ENCODE measurements at places on chromosomes 13 and 19.

GRCh38 chr13:105278943-105279381 is 1256.5 kb downstream of the EFNB2 start:
- DNase-seq: no peak

GRCh38 chr19:16143399-16144215 is at the start of gene HSH2D:
Gene HSH2D, plus strand, starts transcription at chr19:16143685. Its CDS starts 5,066 bp downstream, at chr19:16148751.
- DNase-seq: peak; percentile 78

GRCh38 chr19:53849237-53849676 is 18.4 kb upstream of the MYADM start:
- no peak for DNase-seq

DNA sequence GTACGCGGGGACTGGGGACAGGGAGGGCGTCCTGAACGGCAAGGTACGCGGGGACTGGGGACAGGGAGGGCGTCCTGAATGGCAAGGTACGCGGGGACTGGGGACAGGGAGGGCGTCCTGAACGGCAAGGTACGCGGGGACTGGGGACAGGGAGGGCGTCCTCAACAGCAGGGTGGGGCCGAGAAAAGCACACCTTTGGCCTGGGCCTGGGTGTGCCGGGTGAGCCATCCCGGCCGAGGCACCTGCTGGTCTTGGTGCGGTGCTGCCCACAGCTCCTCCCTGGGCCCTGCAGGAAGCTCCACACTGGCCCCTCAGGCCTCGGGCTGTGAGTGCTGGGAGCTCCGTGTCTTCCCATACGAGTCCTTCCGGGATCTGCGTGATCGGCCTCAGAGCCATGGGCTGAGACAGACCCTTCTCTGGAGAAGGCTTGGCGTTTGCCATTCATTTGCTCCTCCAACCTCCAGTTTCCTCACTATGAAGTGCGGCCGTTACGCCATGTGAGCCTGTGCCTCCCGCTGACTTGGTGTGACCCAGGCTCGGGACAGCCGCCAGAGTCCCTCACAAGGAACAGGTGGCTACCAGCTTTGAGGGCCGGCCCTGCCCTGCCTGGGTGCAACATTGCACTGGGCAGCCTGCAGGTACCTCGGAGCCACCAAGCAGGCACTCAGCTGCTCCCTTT is 7.8 kb upstream of the ZNF554 start:
- no peak for DNase-seq

GRCh38 chr19:8592231-8593009 is 15.2 kb upstream of the MYO1F start:
- DNase-seq: peak; percentile 96

GRCh38 chr19:18951721-18952281 is 10.8 kb upstream of the HOMER3 start:
- DNase-seq: no peak

DNA sequence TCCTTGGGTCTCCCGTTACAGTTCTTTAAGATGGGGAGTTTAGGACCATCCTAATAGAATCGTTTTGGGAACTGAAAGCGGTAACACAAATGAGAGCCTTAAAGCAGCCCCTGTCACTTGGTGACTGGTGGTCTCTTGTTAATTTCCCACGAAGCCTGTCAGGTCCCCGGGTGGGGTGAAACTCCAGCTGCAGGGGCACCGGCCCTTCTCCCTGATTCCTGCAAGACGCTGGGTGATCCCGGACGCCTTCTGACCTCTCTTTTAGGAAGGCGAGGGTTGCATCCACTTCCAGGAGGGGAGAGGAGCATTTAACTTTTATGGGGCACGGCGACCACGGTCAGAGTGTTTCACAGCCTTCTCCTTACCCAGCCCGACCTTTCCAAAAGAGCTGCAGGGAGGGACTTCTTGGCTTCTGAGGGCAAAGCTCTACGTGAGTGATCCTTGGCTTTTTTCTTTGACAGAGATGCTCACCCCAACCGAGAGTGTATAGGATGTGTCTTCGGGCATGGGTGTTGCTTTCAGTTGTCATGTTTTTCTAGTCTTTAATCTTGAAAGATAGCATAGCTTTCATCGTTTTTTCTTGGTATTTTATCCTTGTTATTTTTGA is 688 bp downstream of the ZNF225 start:
- DNase-seq: no peak

DNA sequence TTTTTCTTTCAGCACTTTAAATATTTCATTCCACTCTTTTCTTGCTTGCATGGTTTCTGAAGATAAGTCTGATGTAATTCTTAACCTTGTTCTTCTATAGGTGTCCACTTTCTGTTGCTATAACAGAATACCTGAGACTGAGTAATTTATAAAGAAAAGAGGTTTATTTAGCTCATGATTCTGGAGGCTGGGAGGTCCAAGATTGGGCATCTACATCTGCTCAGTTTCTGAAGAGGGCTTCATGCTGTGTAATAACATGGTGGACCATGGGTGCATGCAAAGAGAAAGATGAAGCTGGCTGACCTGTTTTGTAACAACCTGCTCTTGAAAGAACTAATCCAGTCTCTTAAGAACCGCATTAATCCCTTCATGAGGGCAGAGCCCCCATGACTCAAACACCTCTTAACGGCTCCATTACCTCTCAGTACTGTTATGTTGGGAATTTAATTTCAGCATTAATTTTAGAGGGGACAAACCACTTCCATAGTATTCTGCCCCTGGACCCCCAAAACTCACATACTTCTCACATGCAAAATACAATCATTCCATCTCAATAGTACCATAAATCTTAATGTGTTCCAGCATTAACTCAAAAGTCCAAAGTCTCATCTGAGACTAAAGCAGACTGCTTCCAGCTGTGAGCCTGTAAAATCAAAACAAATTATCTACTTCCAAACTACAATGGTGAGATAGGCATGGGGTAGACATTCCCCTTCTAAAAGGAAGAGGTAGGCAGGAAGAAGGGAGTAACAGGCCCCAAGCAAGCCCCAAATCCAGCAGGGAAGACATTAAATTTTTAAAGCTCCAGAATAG is 9.6 kb upstream of the FGF9 start:
- no peak for DNase-seq

DNA sequence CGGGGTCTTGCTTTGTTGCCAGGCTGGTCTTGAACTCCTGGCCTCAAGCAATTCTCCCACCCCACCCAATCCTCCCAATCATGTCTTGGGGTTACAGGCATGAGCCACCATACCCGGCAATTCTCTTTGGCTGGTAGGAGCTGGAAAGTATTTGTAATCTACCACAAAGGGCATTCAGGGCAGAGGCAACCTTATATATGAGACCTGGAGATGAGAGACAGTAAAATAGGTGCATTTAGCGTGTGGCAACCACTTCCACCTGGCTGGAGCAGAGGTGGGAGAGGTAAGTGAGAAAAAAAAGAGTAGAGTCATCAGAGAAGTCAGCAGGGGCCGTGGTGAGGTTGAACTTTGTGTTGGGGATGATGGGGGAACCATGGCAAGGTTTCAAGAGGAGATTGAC is 36.8 kb downstream of the VAV1 start:
- no peak for DNase-seq

GRCh38 chr13:98327371-98328270 is 150.6 kb upstream of the RNF113B start:
- no peak for DNase-seq

DNA sequence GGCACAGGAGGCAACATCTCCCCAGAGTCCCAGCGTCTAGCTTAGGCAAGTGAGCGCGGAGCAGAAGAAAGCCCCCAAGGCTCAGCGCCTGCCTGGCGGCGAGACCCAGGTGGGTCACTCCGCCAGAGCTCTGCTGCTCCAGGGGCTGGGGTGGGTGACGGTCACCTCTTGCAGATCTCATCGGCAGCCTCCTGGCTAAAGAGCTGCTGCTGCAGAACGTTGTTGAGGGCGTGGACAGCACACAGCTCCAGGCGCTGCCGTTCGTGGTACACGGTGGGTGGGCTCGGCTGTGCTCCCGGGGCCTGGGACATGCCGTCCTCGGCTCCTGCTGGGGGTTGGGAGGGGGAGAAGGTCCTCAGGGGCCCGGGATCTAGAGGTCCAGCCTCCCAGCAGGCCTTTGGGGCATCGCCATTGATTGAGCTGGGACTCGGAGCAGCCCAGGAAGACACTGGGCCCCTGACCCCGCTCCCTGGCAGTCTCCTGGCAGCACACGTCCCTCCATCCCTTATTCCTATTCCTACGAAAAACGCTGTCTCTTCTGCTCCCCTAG is 795 bp downstream of the JOSD2 start:
- no peak for DNase-seq

GRCh38 chr19:47109541-47110375 is 3.8 kb downstream of the ZC3H4 start:
- DNase-seq: no peak

GRCh38 chr13:63481334-63481733 is 2065.7 kb upstream of the PCDH20 start:
- no peak for DNase-seq

DNA sequence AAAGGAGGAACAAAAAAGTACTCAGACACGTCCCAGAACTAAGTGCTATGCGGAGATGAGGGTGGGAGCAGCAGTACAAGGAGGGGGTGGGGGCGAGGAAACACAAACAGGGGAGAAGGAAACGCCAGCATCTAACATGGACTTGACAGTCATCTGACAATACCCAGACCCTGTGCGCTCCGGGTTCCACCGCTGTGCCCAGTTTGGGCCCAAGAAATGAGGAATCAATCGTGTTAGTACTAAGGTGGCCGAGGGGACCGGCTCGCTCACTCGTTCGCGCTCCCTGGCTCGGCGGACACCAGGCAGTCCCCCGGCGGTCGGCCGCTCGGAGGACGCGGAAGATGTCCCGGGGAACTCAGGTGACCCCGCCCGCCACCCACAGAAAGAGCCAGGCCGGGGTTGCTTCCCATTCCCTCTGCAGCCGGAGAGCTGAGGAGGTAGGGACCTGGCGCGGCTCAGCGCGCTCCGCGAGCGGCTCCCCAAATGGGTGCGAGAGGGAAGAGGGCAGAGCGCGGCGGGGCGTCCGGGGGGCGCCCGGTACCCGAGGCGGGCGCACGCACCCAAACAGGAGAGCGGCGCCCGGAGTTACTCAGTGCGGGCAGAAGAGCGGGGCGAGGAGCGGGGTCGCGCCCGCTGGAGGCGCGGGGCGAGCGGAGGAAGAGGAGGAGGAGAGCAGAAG is 616 bp downstream of the TSHZ3 start:
- no peak for DNase-seq

GRCh38 chr13:113629866-113630265 is 28.1 kb downstream of the ATP4B start:
- DNase-seq: peak; percentile 57

Measured in naive thymus-derived CD8-positive, alpha-beta T cell (primary cell).